Stimulated activated CD8-positive, alpha-beta memory T cell treated with anti-CD3 and anti-CD28 coated beads, Interleukin-4, amount 100 ng/mL, for 24 hours (primary cell): ENCODE measurements at places on chromosomes 2 and 18.
A peak's percentile ranks its signal among the peaks of the same experiment; 100 is the strongest.

GRCh38 chr2:210503001-210503623 is 26.6 kb upstream of the LANCL1 start:
- DNase-seq = peak; percentile 2

DNA sequence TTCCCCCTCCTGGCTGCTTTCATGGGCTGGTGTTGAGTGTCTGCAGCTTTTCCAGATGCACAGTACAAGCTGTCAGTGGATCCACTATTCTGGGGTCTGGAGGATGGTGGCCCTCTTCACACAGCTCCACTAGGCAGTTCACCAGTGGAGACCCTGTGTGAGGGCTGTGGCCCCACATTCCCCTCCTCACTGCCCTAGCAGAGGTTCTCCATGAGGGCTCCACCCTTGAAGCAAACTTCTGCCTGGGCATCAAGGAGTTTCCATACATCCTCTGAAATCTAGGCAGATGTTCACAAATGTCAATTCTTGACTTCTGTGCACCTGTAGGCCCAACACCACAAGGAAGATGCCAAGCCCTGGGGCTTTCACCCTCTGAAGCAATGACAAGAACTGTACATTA is 1386.2 kb upstream of the ACVR2A start:
- DNase-seq = no peak

DNA sequence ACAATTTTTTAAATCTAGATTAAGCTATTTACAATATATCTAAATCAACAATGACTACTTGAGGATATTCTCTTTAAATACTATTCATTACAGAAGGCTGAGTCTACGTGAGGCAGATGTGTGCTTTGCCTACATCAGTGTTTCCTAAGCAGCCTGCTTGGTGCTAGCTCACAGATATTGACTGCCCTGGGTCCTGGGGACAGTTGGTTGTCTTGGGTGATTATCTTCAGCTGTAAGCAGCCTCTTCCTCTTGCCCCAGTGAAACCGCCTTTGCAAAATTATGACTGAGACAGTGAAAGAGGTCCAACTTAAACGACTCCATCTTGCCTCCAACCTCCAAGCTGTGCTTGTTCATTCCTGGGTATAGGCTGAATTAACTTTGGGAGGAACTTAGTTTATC is 39.6 kb upstream of the CCDC88A start:
- DNase-seq = no peak

DNA sequence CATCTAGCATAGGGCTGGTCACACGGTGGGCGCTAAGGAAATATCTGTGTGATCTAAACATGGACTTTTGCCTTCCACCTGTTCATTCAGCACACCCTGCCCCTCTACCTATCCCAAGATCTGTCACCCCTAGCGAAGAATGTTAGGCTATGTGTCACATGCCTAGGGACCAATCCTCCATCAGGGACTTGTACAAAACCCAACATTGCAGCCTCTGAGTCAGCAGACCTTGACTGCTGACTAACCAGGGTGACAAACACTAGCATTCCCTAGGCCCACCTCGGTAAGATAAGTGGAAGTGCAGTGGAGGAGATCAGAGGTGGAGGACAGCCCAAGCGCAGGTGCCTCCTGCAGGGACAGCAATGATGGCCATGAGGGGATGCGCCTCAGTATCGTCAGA is 99.2 kb downstream of the SOX11 start:
- DNase-seq = no peak

DNA sequence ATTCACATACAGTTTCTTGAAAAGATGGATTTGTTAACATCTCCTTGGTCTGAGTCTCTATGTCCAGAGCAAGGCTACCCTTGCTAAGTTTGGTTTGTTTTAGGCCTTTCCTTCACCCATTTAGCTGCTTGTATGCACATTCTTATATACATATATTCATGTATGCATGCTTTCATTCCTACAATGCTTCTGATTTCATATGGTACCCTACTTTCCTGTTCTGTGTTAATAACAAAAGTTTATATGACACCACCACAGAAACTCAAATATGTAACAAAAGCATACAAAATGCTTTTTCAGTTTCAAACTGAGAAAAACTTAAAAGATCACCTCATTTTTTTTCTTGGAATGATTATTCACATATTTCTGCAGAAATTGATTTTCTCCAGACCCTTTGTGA is 39.4 kb downstream of the OSGEPL1 start:
- no peak for DNase-seq

DNA sequence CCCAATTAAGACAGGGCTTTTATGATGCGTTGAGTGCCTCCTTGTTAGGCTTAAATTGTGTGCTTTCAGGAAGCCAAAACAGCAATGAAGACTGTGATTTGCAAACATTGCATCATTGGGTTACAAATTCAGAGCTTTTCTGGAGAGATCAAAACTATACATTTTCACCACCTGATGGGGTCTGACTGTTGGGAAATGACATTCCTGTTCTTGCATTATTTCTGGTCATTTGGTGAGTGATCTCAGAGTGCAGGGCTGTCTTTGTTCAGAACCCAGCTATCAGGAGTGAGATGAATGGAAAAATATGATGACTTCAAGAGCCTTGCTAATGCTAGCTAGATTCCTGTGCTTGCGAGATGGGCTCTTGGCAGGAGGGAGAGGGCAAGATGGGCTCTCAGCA is 39.1 kb downstream of the SH3RF3 start:
- no peak for DNase-seq

GRCh38 chr2:240785424-240786335 is 34.3 kb downstream of the KIF1A start:
- DNase-seq = no peak

DNA sequence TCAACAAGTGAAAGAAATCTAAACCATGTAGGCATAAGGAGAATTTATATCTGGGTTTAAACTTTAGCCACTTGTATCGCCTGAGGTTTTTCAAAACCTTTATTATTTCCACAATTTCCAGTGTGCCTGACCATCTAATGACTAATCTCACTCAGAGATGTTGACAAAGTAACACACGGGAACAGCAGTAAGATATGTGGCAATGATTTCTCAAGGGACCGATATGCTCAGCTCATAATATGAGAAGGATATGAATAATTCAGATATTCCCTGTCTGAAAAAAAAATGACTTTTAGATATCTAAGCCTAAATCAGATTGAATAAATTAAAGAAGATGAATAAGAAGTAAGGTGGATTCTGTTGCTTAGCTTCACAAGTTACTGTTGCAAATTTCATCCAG is 43.5 kb downstream of the TMEM163 start:
- no peak for DNase-seq

DNA sequence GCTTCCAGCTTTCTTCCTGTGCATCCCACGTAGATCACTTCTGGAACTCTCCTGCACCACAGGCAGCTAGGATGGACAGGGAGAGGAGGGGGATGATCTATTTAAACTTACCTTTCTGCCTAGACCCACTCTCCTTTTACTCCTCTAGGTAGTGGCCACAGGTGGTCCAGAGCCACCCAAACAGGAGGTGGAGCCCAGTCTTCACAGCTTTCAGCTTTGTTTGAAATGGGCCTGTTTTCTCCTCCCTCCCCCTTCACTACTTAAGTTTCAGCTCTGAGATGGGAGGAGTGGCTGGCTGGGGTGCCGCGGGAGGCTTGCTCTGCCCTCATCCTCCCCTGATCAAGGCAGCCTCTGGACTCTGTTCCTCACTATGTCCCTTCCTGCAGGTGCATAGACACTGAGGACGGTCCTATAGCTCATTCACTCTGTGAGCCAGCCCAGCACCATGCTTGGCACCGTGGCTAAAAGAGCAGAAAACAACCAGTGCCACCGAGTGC is 12.6 kb upstream of the CELF4 start:
- DNase-seq = no peak

DNA sequence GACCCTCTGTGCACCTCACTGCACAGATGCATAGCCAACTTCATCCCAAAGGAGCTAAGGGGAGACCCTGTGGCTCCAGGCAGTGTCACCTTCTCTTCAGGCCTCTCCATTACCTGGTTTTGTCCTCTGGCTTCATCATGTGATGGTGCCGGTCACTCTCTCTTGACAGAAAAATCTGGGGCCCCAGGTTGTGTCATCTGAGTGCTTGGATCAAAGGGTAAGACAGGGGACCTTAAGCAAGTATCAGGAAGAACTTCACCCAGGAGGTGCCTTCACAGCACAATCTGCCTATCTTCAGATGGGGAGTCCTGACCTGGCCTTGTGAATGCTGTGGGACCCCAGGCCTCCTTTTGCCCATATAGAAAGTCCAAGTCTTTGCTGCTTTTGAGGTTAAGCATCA is 104.4 kb downstream of the POLR1A start:
- DNase-seq = no peak

- no peak for DNase-seq
Measured at GRCh38 chr18:8983195-8983594, 119.3 kb upstream of the NDUFV2 start.
